ENCODE measurements at places on chromosomes 1 and 21.

DNA sequence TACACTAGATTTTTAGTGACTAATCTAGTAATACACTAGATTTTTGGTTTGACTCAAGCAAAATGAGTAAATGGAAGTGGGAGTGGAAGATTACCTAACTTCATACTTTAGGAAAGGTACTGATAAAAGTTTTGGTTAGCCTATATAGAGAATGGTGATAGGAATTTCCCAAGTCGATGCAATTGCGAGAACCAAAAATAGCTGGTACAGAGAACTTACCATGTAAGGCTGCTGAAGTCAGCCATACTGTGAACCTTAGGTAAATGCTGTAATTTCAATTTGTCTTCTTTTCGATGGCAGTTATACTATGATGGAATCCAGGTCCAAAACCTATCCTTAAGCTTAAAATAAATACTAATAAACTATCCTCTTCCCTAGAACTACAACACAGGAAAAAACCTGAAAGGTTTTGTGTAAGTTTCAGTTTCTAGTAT, 4.6 kb downstream of the PNRC2 start:
- DNase-seq: no peak

GRCh38 chr1:205587581-205587980, 44.2 kb downstream of the ELK4 start:
- no peak for DNase-seq

DNA sequence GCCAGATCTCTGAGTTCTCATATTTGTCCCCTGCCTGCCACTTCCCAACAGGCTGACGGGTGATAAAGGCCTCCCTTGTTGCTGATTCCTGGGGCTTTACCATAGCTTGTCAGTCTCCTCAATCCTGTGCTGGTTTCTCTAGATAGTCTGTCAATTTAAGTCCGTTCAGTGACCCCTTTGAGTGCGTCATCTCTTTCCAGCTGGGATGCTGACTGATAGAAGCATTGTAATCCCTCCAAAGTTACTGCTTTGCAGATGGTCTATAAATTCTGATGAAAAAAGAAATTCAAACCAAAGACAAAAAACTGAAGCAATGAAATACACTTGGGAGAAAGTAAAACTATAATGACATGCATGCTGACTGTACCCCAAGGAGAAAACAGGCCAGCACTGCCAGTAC, 28.3 kb downstream of the RHOU start:
- no peak for DNase-seq

DNA sequence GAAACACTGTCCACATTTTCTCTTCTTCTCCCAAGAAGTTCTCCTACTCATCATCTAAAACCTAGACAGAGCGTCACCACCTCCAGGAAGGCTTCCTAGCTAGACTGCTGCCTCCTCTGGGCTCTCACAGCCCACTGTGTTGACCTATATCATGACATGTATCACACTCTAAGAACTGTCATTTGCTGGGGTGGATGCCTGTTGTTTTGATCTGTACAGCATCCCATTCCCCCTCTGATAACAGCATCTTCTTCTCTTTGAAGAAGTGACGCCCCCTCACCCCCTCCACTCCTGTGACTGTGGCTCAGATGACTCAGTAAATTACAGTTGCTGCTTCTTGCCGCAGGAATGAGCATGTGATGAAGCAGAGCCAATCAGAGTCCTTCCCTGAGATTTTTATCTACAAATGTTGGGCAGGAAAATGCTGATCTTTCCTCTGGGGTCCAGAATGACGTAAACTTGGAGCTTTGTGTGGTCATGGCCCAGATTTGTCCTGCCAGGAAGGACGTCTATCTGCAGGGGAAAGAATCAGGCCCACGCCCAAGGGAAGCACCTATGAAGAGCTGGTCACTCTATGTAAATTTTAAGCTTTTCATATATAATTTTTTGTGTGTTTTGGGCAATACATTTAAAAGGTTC, 28.0 kb upstream of the FOXO6 start:
- DNase-seq: no peak

- DNase-seq: no peak
Observed at GRCh38 chr21:15592957-15593356, 136.8 kb upstream of the USP25 start.

Data from CD8-positive, alpha-beta memory T cell (primary cell).